ENCODE measurements at places on chromosomes 7 and 10.

- DNase-seq = no peak
Measured at GRCh38 chr10:58827381-58827780, 314.7 kb downstream of the BICC1 start.

- DNase-seq = no peak
Measured at GRCh38 chr7:15489383-15489782, 72.4 kb downstream of the AGMO start.

- DNase-seq = no peak
Measured at GRCh38 chr10:128854963-128855362, 612.1 kb upstream of the MGMT start.

GRCh38 chr10:79127151-79127961 is 58.6 kb downstream of the ZMIZ1 start:
- DNase-seq = no peak

- DNase-seq = no peak
Measured at GRCh38 chr7:20165146-20165510, 52.1 kb downstream of the MACC1 start.

DNA sequence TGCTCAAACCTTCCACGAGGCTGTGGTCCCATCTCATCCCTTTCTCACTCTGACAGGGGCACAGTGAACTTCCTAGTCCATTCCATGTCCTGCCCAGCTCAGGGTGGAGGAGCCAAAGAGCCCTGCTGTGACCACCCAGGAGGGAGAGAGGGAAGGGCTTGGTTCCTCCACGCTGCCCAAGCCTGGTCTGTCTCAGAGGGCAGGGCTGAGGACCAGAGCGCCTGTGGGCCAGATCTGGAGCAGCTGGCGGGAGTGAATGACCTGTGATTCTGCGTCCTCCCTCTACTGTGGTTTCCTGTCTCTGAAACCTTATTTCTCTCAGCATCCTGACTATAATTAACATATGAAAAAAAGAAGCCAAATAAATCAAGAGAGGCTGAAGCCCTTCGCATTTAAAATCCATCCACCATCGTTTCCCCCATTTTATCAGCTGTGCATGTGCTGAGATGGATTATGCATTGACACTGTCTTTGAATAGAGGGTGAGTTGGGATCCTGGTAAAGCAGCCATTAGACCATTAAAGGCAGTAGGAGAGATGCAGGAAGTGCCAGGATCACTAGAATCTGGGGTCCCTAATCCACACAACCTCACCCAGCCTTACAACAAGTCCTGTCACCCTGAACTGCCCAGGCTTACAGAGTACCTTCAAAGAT is 165.6 kb downstream of the DPP6 start:
- DNase-seq = no peak

DNA sequence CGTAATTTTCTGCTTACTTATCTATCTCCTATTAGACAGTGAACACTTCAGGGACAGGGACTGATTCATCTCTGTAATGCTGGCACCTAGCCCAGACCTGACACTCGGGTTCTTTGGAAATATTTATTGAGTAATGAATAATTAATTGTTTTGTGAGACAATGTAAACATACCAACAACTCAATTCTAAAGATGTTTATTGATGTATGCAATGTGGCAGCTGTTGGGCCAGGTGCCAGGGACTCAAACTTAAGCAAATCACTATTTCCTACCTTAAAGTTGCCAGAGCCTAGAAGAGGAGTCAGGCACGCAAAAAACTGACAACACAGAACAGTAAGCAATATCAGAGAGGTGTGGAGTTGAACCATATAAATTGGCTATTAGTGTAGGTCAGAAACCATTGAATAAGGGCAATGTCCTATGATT is 63.6 kb upstream of the BMPER start:
- no peak for DNase-seq

GRCh38 chr10:1660386-1660785 is 76.9 kb downstream of the ADARB2 start:
- no peak for DNase-seq

DNA sequence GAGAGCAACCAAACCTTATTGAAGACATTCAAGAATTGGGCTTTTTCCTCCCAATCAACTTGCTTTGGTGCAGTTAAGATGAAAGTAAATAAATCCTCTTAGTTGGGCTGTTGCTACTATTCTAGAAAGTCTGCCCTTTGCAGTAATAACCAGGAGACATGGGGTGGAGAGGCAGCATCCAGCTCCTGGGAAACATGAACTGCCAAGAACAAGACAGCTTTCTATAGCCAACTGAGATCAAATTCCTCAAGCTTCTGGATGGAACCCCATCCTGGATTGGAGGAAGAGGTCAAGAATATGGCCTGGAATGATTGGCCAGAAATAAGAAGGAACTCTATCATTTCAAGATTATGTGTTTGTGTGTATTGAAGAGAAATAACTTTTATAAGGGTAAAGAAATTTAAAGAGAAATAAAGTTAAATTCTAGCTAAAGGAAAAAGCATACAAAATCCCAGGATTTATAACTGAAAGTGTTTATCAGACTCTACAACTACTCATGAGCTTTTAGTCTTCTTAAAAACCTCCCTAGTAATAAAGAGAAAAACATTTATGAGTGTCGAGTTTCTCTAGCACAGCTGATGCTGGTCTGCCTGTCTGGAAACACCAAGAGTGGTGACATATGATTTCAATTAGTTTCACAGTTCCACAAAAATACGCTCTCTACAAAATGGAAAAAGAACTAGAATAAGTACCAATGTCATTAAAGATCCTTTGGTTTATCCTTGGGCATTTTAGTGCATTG is 70.1 kb upstream of the COL1A2 start:
- DNase-seq = no peak

- no peak for DNase-seq
Measured at GRCh38 chr10:112959207-112959838, 9.3 kb downstream of the TCF7L2 start.

- DNase-seq = no peak
Measured at GRCh38 chr10:78413076-78414055, 379.7 kb downstream of the RPS24 start.

GRCh38 chr10:103698266-103698665 is 157.1 kb downstream of the SH3PXD2A start:
- no peak for DNase-seq

DNA sequence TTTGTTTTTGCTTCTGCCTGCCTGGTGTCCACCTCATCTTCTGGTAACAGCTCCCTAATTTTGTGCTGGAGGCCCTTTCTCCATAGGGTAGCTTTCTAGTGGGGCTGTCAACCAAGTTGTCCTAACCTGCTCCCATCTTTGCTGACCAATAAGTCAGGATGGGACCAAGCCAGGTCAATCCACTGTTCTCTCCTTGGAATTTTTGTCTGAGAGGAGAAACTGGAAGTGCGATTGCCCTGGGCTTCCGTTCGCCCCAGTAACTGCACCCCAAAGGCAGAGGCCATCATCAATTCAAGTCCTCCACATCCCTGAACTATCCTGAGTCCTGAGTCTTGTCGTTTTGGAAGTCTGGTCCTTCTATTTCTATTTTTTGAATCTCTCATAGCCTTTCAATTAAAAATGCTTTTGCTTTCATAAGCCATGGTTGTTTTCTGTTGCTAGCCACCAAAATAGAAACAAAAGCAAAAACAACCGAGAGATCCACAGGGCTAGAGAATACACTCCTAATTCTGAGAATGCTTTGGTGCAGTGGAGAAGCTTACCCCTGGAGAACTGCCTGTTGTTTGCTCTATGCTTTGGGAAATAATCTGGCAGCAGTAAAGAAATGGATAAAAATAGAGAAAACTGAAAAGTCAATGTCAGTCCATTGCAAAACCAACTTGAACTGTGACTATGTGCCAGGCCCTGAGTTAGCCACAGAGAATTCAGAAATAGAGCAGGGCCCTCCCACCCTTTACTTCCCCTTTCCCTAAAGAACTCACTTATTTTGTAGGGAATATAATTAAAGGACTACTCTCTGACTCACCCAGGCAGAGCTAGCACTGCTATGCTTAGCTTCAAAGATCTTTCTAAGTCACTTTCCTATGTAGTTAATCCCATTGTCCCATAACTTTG is 368.1 kb downstream of the CXCL12 start:
- DNase-seq = no peak

DNA sequence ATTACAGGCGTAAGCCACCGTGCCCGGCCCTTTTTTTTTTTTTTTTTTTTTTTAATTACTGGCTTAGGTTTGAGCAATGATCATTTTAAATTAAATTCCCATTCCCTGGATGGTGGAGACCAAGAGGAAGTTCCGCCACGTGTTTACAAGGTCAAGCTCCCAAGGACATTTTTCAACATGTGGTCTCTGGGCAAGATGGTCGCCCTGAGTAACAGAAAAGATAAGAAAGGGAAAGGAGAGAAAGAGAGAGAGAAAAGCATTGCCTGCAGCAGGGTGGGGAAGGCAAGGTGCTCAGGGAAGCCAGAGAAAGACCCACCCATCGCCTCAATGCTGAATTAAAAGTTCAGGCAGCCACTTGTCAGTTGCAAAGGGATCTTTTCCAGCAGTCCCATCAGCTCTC is 45.2 kb upstream of the CHST3 start:
- no peak for DNase-seq

- DNase-seq = no peak
Measured at GRCh38 chr10:30573721-30574431, 55.7 kb downstream of the LYZL2 start.

DNA sequence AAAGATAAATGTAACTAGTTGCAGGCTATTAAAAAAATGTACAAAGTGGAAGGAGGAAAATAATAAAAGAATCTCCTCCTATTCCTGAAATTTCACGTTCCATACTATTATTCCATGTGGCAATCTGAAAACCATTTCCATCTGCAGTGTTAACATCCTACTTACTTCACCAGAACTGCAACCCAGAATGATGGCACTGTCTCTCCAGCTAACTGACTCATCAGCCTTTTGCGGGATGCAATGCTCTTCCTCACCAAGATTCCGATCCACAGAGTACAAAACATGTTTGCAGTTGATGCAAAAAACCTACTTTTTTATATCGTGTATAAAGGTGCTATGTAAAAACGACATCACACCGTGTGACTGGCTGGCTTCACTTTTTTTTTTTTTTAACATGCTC is 50.8 kb downstream of the ESYT2 start:
- no peak for DNase-seq

- DNase-seq = no peak
Measured at GRCh38 chr7:110647266-110647665, 443.7 kb upstream of the LRRN3 start.

DNA sequence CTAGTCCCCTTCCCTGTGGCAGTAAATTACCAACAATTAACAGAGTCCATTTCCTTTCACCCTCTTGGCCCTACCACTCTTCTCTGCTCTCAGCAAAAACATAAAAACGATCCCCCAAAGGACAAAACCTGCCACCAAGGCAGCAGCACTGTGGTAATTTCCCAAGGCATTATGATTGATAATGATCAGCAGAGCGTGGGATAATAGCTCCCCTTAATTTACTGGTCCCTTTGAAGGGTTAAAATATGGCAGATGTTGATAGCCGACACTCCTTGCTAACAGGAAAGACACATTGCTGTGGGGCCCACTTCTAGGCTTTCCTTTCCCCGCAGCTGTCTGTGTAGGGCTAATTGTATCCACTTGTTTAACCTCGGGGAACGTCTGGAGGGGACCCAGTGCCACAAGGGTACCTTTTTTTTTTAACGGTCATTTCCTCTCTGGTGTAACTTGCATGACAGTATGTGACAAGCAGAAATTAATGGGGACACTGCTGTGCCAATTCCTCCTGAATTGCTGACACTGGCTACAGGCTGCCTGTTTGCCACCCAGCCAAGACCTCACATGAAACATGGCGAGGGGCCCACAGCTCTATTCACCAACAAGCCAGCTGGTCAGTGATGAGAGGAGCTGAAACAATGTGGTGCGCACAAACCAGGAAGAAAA is 81.3 kb downstream of the CDK6 start:
- no peak for DNase-seq

DNA sequence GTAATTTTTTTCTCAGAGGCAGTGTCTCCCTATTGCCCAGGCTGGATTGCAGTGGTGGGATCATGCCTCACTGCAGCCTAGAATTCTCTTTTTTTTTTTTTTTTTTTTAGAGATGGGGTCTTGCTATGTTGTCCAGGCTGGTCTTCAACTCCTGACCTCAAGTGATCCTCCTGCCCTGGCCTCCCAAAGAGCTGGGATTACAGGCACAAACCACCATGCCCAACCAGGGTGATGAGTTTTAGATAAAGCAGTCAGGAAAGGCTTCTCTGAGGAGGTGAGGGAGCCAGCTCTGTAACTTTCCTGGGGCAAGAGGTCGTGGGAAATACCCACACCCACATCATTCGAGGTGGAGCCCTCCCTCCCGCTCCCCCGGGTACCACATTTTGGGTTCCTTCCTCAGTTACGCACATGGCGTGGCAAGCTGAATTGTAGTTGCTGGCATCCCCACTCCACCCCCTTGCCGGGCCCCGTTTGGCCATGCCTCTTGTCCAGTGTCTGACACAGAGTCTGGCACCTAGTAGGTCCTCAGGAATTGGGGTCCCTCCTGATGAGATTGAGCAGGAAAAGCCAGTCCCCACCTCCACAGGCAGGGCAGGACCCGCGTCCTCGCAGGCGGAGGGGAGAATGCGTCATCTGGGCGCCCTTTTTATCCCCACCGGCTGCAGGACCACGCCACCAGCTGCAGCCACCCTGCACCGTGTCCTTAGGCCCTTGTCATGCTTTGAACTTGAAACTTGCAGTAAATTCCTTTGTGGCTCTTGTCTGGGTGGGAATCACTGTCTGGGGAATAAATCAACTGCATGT is 43.4 kb downstream of the CLIP2 start:
- no peak for DNase-seq

- DNase-seq = no peak
Measured at GRCh38 chr10:19908991-19909696, 92.9 kb downstream of the PLXDC2 start.

DNA sequence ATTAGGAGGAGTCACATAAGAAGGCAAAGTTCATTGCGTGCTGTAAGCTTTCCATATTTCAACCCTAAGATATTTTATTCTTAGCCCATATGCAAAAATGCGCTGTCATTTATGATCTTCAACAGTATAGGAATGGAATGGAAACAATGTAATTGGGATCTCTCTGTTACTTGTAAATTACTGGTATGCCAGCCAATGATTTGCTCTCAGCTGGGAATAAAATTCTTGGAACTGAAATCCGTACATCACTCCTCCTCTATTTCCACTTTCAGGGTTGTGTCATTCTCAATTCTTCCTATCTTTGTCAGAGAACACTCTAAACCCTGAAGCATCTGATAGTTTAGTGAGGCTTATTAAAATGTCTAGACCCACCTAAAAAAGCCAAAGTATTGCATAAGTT is 80.7 kb upstream of the STEAP4 start:
- DNase-seq = no peak

GRCh38 chr10:28300027-28300426 is 2.8 kb downstream of the MPP7 start:
- DNase-seq = no peak

DNA sequence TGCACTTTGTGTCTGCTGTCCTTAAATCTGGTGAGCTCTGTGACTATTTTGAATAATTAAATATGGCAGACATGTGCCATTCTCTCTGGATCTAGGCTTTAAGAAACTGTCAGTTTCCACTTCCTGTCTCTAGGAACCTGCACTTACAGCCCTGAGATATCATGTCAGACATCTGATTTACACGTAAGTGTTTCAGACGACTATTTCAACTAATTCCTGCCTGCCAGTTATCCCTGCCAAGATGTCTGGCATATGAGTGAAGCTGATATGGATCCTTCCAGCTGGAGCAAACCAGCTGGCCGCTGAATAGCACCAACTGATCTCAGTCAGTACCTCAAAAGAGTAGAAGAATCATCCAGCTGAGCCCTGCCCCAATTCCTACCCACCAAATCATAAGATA is 362.2 kb upstream of the SMIM30 start:
- DNase-seq = no peak

- DNase-seq = no peak
Measured at GRCh38 chr10:129023082-129023481, 444.0 kb upstream of the MGMT start.

GRCh38 chr10:124944982-124945381 is 3.1 kb downstream of the ZRANB1 start:
- no peak for DNase-seq

Data from germinal center (tissue), 1 donor.